AG10803 (cell line): ENCODE measurements at places on chromosomes 2 and 18.

DNA sequence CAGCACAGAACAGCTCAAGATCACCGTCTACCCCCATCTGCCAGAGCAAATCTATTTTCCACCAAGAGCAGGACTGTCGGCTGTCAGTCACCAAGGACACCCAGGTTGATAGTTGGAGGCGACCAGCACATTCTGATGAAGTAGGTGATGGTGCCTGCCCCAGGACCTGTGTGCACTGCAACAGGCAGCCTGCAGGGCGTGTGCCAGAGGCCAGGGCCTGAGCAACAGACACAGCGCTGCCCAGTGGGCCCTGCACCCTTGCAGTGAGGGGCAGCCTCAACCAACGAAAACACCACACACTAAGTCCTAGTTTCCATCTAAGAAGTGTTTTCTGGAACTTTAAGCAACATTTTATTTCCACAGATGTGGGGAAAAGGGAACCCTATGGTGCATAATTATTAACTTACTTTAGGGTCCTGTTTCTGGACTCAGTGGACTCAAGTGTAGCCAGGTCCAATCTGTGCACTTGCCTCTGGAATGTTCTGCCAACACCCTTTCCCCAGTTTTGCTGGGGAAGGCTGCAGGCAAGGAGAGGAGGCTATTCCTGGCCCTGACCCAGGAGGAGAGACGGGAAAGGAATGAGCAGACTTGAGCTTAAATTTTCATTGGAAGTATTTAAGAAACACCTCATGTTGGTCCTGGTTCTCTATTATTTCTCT lies 61.5 kb downstream of the ADNP2 start:
- no peak for DNase-seq

- DNase-seq = no peak
Observed at GRCh38 chr2:55180374-55180773, 51.7 kb downstream of the CLHC1 start.

- DNase-seq = no peak
Observed at GRCh38 chr2:104140361-104140760, 713.6 kb upstream of the POU3F3 start.

GRCh38 chr18:69934601-69935265 lies 12.9 kb downstream of the CD226 start:
- no peak for DNase-seq

GRCh38 chr18:13107074-13107473 lies 111.5 kb upstream of the LDLRAD4 start:
- peak; percentile 18 for DNase-seq

DNA sequence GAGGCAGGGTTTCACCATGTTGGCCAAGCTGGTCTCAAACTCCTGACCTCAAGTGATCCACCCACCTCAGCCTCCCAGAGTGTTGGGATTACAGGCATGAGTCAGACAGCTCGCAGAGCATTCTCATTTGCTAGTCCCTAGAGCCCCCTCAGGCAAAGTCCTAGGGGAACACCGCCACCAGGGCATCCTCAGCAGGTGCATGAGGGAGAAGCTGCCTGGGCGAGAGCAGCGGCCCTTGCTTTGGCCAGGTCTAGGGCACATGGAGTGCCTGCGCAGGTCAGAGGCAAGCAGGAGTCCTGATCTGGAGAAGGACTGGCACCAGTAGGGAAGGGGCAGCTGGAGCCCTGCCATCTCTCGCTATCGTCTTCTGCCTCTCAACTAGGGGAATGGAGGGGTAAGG lies 32.4 kb downstream of the NGEF start:
- DNase-seq = no peak

- DNase-seq = no peak
Observed at GRCh38 chr2:95106081-95106480, 15.5 kb downstream of the MRPS5 start.

DNA sequence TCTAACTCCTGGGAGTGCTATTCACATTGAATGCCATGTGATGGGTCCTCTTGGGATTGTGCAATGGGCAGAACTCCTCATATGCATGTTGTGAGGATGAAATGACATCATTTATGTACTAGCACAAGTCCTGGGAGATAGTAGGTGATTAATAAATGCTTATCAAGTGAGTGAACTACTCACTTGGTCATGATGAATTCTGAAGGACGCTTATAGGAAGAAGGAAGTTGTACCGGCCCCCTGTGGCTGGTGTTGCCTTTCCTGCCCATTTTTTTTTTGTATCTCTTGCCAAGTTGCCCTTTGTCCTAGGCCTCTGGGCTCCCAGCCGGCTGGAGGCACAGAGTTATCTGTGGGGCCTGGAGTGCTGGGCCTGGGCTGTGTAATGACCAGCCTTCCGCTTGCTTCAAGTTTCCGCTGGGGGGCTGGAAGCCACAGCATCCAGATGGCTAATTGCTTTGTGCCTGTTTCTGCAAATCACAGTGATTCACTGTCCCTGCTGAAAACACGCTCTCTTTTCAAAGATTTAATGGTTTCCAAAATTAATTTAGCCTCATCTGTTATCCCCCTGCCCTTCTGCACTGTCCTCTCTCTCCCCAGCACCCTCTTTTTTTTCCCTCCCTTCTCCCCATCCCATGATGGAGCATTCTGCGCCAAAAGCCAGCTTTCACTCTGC lies 33.7 kb upstream of the MRPL33 start:
- DNase-seq = peak; percentile 76

DNA sequence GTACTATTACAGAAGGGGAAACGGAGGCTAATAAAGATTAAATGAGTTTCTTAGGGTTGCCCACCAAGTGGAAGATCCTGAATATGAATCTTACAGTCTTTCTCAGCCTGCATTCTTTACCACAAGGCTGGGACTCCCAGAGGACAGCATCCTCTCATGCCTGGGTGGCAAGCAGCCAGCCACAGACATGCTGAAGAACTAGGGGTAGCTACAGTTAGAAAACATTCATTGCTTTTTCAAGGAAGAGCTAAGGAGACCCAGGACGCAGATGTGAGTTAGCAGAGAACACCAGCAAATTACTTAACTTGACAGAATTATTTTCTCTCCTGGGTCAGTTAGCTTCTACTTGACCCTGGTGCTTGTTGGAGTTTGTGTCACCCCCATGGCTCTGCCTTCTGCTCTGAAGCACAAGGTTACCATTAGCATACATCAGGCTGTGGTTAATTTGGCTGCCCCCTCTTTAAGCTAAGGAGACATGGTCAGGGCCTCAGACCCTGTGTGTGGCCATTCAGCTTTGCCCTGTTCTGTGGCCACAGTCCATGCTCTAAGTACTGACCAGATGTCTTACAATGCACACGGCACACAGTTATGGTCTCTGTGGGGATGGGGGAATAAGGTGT lies 132.3 kb upstream of the TNP1 start:
- no peak for DNase-seq

- no peak for DNase-seq
Observed at GRCh38 chr2:239964399-239965185, 60.5 kb downstream of the NDUFA10 start.

GRCh38 chr2:163794635-163795034 lies 58.8 kb upstream of the FIGN start:
- peak; percentile 5 for DNase-seq

DNA sequence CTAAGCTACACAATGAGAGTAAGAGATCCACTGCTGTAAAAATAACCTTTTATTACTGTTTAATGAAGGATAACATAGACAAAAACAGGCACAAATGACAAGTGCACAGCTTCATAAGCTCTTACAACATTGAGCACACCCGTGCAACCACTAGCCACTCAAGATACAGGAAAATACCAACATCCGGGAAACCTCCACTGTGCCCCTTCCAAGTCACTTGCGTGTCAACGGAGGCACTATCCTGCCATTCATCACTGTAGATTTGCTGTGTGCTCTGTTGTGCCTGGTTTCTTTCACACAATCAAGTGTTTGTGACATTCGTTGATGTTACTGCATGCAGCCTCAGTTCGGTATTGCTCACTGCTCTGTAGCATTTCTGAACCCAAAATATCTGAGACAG lies 292.9 kb upstream of the MYT1L start:
- DNase-seq = no peak

GRCh38 chr2:235626658-235627057 lies 132.8 kb downstream of the AGAP1 start:
- DNase-seq = no peak

GRCh38 chr2:171289991-171290390 lies 129.3 kb upstream of the TLK1 start:
- DNase-seq = peak; percentile 6

GRCh38 chr2:141323571-141323970 lies 807.2 kb downstream of the LRP1B start:
- DNase-seq = no peak

GRCh38 chr2:151905963-151906632 lies 77.9 kb upstream of the ARL5A start:
- DNase-seq = no peak

DNA sequence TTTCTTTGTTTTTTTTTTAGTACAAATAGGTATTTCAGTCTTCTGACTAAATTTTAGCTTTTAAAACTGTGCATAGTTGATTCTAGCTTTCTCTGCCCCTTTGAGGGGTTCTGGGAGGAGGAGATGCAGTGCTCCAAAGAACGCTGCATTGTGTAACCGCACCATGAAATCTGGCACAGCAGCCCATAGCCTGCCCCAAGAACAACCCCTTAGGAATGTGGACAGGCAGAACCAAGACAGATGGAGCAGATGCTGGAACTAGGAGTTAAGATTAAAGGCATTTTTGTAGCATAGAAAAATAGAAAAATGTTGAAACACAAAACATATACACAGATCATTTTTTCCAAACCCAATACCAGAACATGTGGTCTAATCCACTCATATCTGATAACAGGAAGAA lies 187.5 kb downstream of the SCG2 start:
- peak; percentile 92 for DNase-seq

DNA sequence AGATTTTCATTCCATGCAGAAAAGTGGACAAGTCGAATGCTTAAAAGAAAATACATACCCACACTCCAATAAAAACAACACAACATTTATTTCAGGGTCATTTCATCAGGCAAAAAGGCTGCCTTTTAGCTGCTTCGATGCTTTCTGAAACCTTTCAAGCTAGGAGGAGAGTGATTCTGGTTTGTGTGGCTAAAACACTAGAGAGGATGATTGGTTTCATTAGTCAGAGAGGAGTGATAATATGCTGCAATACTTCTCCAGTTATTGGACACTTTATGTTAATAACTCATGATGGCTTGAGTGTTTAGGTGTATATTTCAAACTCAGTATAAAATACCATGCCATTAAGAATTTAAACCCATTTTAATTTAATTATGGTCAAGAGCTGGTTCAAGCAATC lies 614.0 kb downstream of the SLC4A3 start:
- DNase-seq = peak; percentile 22

DNA sequence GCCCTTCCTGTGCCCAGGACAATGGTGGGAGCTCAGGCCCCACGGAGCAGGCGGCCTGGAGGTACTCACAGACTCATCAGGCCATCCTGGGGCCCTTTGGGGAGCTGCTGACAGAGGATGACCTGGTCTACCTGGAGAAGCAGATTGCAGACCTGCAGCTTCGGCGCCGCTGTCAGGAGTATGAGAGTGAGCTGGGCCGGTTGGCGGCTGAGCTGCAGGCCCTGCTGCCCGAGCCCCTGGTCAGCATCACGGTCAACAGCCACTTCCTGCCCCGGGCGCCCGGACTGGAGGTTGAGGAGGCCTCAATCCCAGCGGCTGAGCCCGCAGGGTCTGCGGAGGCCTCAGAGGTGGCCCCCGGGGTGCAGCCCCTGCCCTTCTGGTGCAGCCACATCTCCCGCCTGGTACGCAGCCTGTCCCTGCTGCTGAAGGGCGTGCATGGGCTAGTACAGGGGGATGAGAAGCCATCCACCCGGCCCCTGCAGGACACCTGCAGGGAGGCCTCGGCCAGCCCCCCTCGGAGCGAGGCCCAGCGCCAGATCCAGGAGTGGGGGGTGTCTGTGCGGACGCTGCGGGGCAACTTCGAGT lies 8.3 kb upstream of the KLHL30 start:
- DNase-seq = no peak

DNA sequence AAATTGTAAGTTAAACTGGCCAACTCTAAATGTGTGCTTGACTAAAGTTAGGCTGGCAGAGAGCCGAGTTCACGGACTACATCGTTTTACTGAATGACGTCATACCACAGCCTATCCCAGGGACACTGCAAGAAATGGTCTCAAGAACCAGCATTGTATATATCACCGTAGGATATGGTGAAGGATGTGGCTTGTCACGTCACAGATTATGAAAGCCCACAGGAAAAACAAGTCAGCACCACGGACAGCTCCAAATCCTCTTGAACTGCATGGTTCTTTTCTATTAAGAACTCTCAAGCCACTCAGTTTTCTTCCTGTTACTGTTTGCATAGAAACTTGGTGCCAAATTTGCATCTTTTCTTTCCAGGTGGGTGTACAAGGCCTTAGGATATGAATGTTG lies 85.1 kb upstream of the ACAA2 start:
- peak; percentile 54 for DNase-seq

DNA sequence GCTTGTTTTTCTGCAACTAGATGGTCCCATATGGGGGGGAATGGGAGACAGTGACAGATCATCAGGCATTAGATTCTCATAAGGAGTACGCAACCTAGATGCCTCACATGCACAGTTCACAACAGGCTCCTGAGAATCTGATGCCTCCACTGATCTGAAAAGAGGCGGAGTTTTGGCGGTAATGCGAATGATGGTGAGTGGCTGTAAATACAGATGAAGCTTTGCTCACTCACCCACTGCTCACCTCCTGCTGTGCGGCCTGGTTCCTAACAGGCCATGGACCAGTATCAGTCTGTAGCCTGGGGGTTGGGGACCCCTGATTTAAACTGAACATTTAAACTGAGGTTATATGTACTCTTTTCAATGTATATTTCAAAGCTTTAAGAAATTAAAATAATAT lies 40.7 kb downstream of the SOS1 start:
- DNase-seq = no peak

- DNase-seq = no peak
Observed at GRCh38 chr2:48829569-48829968, 74.0 kb upstream of the LHCGR start.

- no peak for DNase-seq
Observed at GRCh38 chr2:198545411-198545810, 741.0 kb downstream of the PLCL1 start.

- peak; percentile 26 for DNase-seq
Observed at GRCh38 chr2:128549646-128550260, 231.1 kb upstream of the HS6ST1 start.

GRCh38 chr2:172462849-172463381 lies 35.5 kb downstream of the ITGA6 start:
- no peak for DNase-seq

- no peak for DNase-seq
Observed at GRCh38 chr2:182836451-182836850, 30.0 kb downstream of the FRZB start.

DNA sequence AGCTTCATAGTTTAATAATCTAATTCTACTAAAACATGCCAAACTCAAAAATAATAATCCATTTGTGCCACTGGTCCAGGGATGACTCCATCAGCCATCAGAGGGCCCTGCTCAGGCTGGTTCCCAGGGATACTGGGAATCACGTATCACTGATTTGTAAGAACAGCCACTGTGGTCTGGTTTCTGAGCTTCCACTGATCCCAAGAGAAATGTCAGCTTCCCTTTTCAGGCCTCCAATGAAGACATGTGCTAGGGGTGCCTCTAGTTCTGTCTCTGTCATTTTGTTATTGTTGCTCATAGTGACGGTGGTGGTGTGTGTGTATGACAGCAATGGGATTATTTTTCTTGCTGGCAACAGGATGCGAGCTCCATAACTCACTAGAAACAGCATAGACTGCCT lies 83.2 kb downstream of the CELF4 start:
- DNase-seq = no peak
